NK-92 treated with Interleukin-12 subunit alpha and Interleukin-12 subunit beta, amount 100 ng/mL, for 24 hours (cell line): ENCODE measurements at places on chromosomes 7 and 10.

DNA sequence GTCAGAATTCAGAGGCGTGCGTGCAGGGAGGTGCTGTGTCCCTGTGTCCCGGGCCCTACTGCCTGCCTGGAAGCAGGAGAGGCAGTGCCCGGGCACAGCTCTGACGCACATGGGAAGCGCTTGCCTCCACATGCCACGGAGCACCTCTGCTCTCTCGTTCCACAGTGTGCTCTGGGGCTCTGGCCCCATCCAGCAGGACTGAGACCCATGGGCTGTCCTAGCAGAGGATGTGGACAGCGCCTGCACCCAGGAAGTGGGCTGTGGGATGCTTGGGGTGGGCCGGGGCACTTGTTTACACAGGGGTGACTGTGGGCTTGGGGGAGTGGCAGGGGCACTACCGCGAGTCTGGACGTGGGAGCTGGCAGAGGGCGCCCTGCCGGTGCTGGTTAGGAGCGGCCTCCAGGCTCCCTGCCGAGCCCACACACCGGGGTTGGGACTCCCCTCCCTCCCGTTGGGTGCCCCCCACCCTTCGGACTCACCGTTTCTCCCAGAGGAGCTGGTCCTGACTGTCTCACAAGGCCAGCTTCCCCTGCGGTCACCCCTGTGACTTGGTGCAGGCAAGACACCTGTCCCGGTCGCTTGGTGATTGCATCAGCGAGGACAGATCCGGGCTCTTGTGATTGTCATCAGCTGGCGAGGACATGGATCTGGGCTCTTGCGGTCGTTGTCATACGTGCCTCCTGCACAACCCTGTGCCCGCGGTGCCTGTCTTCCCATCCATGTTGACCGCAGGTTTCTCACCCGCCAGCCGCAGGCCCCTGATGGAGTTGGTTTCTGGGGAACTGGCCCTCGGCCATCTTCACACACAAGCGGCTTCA is 83.1 kb downstream of the NKX6-2 start:
- no peak for DNase-seq

- DNase-seq, result no peak
Measured at GRCh38 chr7:134367956-134368749, 51.4 kb upstream of the SLC35B4 start.

GRCh38 chr7:37999673-38000072 is 79.2 kb downstream of the EPDR1 start:
- DNase-seq, result no peak

GRCh38 chr7:91789558-91789957 is 90.9 kb downstream of the MTERF1 start:
- DNase-seq, result no peak

- no peak for DNase-seq
Measured at GRCh38 chr7:109898-110556, 82.3 kb upstream of the FAM20C start.

GRCh38 chr10:14016931-14017333 is 313.8 kb downstream of the FRMD4A start:
- DNase-seq, result no peak
